ENCODE measurements at places on chromosomes 2 and 18.

GRCh38 chr2:238247002-238247822, 7.4 kb upstream of the HES6 start:
- DNase-seq = no peak

DNA sequence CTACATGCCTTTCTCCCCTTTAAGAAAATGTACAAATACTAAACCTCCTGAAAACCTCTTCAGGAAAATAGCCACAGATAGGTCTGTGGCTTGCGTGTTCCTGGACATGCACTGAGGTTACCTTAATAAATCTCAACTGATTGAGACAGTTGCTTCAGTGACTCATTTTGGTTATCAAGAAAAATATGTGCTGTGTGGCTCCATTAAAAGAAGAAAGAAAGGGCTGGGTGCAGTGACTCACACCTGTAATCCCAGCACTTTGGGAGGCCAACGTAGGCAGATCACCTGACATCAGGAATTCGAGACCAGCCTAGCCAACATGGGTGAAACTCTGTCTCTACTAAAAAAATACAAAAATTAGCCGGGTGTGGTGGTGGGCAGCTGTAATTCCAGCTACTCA, 27.1 kb downstream of the CREG2 start:
- no peak for DNase-seq

GRCh38 chr2:59752512-59752911, 800.9 kb downstream of the BCL11A start:
- DNase-seq = no peak

- no peak for DNase-seq
Measured at GRCh38 chr2:170974304-170974993, 45.4 kb downstream of the GORASP2 start.

- DNase-seq = no peak
Measured at GRCh38 chr2:54546923-54547720, 91.0 kb downstream of the SPTBN1 start.

DNA sequence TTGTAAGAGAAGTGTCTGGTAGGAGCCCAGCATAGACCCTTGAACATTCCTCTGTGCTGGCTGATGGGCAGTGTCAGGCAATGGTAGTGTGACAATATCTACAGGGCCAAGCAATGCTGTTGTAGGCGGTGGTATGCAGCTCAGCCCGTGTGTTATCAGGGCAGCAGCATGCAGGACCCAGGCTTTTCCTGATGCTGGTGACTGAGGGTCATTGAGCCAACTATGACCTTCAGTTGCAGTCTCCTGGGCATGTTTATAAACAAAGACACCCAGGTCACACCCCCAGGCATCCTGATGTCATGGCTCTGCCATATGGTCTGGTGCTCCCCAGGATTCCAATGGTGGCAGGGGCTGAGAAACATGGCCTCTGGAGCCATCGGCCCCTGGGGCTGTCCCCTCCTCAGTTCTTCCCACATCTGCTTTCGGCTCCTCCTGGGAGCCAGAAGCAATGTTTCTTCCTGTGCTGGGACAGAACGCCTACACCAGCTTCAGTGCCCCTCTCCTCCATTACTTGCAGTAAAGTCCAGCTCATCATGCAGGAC, 518.0 kb upstream of the HS6ST1 start:
- no peak for DNase-seq

- DNase-seq = no peak
Measured at GRCh38 chr2:165305391-165306096, 66.3 kb downstream of the SCN2A start.

GRCh38 chr2:213806125-213806726, 522.0 kb downstream of the SPAG16 start:
- no peak for DNase-seq

DNA sequence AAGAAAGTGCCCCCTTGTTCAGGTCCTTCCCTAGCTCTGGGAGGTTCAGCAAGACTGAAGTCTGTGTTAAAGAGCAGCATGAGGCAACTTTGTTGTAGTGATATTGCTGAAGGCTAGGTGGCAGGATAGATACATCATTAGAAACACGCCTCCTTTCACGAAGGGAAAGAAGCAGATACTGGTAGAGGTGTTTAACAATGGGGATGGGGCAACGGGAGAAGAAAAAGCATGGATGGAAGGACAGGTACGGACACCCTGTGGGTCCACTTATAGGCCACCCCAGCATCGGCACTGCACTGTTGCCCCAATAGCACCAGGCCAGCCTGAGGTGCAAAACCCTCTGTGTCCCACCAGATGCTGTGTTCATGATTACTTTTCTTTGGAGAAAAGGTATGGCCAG, 3.5 kb upstream of the IGFBP5 start:
- DNase-seq = peak; percentile 43

GRCh38 chr2:135985826-135986393, 484 bp upstream of the DARS1 start:
- no peak for DNase-seq

DNA sequence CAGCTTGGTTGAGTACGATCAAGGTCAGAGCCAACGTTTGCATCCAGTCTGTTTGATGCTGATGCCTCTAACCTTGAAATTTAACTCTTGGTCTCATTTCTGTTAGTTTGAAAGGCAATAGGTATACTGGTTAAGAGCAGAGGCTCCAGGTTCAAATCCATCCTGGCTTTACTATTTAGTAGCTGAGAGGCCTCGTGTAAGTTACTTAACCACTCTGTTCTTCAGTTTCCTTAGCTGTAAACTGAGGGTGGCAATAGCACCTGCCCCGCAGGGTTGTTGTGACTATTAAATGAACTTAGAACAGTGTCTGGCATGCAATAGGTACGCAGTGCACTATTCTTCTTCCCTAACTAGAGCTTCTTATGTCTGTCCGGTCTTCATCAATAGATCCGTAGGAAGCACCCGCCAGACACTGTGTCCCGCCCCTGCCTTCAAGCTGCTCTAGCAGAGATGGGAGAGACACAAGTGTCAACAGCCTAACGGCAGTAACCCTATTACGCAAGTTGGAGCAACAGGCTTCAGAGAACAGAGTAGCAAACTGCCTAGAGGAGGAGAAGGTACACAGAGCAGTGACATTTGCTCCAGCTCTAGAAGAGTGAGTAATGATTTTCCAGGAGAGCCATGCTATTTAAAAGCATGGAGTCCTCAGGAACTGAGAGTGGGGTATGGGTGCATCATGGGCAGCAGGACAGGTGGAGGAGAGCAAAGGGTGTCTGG, 62.7 kb upstream of the ST3GAL5 start:
- DNase-seq = no peak

GRCh38 chr2:101545950-101546349, 71.0 kb upstream of the RFX8 start:
- no peak for DNase-seq

DNA sequence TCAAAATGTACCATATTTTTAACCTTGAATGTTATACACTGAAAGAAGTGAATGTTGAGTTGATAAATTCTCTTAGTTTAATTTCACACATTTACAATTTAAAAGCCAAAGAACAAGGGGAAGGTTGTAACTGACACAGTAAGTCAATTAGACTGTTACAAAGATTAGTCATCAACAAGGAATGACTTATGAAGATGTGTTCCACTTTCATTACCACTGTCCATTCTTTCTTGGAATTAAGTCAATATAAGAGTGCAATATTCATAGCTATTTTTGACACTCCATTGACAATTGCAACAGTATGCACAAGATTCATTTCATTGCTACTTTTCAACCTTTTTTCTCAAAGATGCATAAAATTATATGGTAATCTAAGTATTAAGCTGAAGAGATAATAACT, 291.3 kb downstream of the RIT2 start:
- DNase-seq = no peak

GRCh38 chr2:207233731-207234130, 68.0 kb upstream of the KLF7 start:
- DNase-seq = no peak

DNA sequence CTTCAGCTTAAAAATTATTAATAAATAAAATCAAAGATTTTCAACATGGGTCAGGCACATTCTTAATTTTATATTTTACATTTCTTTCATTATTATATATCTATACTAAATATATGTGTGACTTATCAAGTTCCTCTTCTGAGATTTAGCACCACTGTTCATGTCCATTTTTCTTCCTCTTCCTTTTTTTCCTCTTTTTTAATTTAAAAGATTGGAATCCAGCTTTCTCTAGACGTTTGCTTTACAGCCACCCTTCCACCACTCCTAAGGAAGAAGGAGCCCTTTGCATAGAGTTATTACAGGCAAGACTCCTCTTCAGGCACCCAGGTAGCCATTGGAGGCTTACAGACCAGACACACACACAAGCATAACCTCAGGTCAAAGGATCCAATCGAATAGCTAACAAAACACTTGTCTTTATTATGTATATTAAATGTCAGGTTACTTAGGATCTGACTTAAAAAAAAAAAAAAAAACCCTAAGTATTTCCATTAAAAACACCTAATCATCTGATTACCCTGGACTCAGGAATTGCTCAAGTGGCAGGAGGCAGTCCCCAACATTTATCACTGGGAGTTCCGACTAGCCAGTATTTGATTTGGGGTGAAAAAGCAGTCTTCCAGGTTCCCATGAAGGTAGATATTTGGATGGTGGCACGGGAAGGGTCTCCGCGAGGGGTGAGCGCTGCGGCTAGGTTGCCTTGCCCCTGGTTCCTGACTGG, 2.4 kb upstream of the ZEB2 start:
- no peak for DNase-seq

DNA sequence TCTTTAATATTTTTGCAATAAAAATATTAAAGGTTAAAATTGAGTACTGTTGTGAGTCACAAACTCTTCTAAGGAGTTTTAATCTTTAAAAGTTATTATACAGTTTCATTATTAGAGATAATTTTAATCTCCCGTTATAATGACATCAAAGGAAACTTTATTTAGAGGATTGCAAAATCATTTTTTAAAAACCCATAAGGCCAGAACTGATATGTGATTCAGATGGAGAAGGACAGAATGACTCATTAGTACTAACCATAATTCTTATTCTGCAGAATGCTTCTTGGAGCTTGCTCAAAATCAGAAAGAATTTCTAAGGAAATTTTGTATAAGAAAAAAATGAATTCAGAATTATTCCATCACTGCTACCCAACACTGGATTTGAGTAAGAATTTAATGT, 12.5 kb upstream of the HNRNPLL start:
- DNase-seq = no peak
